Hematopoietic multipotent progenitor cell (in vitro differentiated cells): ENCODE measurements at places on chromosomes 1 and 21.

DNA sequence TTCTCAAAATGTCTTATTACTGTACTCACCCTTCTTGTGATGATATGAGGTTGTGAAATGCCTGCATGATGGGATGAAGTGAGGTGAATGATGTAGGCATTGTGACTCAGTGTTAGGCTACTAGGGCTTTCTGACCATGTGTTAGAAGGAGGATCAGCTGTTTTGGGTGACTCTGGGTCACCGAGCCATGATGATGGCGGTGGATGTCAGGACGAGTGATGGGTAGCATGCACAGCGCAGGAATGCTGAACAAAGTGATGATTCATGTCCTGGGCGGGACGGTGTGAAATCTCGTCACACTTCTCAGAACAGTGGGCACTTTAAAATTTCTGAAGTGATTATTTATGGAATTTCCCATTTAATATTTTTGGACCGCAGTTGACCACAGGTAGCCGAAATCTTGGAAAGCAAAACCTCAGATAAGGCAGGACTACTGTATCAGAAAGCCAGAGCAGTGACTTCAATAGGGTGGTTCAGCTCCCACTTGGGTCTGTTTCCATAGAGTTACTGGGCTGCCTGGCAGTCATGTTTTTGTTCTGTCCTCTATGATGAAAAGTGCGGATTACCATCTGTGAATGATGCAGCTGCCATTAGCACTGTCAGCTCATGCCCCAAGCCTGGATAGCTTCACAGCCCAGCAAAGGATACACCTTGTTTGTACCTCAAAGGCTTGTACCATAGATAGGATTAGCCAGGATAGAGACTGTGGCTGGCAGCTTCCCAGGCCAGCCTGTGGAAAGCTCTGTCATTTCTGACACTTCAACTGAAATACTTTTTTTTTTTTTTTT, 26.6 kb downstream of the IL6R start:
- DNase-seq: no peak

DNA sequence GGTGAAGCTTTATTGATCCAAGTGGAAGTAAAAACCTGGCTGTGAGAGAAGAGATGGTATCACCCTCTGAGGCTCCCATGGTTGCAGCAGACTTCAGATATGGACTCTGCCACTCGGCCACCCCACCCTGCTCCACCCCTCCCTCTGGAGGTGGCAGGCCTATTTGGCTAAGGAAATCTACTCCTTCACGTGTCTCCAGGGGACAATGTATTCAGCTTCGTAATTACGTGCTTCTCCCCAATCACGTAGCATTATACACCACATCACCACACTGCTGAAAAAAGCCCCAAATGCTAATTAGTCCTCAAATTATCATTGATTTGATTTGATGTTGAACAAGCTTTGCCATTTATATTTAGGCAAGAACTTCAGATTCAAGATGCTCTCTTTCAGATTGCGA, 220.7 kb downstream of the OMA1 start:
- no peak for DNase-seq

- no peak for DNase-seq
Observed at GRCh38 chr1:108080448-108080847, 115.5 kb upstream of the VAV3 start.

GRCh38 chr1:110561596-110561995, 42.6 kb upstream of the KCNA10 start:
- DNase-seq: no peak

DNA sequence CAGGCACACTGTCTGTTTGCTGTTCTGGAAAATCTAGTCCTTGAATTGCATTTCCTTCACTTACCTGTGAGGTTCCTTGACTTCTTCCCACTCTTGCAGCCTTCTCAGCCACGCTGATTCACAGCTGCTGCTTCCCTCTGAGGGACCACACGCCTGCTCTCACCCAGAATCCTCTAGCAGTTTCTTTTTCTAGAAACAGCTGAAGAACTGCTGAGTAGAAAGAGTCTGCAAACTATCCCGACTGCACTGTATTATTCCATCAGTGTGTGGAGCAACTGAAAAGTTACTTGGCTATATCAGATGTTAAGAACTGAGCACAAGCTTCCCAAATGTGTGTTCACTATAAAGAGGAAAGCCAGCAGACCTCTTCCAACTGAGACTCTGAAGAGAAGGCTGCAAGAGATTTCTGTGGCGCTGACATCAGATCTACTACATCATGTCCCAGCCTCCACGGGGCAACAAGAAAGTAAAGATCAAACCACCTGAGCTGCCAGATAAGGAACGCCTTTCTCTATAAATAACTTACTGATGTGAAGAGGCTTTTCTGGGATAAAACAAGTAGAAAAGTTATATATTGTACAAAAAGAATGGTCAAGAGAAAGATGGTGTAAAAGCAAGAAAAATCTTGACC, 226.6 kb downstream of the RERE start:
- no peak for DNase-seq

GRCh38 chr1:67687198-67687545, 2.2 kb downstream of the GADD45A start:
- no peak for DNase-seq

GRCh38 chr1:8238141-8239038, 79.5 kb upstream of the SLC45A1 start:
- DNase-seq: no peak

DNA sequence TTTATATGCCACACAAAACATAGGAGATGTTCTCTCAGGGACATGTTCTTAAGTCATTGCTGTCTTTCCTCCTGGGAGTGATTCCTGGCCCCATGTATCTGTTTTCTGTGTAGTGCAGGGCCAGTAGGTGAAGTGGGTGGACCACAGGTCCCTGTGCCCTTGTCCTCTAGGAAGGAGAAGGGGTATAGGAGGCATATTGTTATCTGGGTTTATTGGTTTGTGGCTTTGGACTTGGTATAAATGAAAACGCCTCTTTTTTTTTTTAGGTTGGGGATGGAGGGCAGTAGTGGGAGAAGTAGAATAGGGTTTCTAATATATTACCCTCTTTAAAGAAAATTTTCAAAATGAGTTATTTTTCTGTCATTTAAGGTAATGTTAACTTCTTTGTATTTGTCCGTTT, 29.4 kb downstream of the DYRK1A start:
- DNase-seq: no peak

GRCh38 chr1:33317946-33318345, 3.0 kb downstream of the A3GALT2 start:
- no peak for DNase-seq

DNA sequence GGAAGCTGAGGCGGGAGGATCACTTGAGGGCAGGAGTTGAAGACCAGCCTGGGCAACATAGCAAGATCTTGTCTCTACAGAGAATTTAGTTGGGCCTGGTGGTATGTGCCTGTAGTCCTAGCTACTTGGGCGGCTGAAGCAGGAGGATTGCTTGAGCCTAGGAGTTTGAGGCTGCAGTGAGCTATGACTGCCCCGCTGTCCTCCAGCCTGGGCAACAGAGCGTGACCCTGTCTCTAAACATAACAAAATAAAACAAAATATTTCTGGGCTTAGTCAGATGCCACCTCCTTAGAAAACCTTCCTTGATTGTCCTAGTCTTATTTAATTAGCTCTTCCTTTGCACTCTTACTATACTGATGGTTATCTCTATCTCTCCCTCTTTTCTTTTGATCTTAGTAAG, 8.5 kb downstream of the TGFB2 start:
- DNase-seq: no peak

- DNase-seq: peak; percentile 33
Observed at GRCh38 chr1:117928881-117929342, 509 bp downstream of the GDAP2 start.

DNA sequence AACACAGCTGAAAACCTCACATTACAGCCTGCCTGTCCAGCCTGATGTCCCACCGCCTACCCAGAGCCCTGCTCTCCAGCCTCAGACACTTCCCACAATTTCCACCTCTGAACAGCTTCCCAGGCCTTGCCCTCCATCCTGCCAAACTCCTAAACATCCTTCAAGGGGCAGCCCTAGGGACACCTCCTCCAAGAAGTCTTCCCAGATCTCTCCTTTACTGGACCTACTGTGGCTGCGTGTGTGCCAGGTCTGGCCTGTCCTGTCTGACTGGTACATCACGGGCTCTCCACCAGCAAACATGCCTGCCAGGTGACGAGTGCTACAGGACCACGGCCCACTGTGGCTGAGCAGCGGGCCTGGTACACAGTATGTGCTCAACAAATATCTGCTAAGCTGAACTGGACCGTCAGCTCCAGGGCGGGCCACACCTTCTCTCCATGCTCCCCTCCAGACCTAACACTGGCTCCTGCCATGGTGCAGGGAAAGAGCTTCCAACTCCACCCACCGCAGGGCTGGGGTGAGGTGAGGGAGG, 28.8 kb downstream of the CHD5 start:
- DNase-seq: no peak

- DNase-seq: no peak
Observed at GRCh38 chr1:200452850-200453552, 43.2 kb upstream of the ZNF281 start.

DNA sequence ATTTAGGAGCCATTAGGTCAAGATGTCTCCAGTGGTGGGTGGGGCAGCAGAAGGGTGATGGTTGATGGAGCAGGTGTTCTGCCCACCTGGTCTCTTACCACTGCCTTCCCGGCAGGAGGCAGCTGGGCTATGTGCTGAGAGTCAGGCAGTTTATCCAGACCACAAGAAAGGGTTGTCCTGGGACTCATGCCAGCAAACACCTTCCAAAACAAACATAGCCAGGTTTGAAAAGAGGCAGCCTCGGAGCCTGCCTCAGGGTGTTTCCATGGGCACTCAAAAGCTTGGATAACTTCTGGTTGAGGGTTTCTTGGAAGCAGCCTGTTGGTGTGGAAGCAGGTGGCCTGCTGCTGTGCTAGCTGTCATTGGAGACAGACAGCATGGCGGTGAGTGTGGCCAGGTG, 187.2 kb downstream of the PCP4 start:
- peak; percentile 57 for DNase-seq

GRCh38 chr1:29698033-29698432, 461.7 kb downstream of the PTPRU start:
- peak; percentile 35 for DNase-seq

DNA sequence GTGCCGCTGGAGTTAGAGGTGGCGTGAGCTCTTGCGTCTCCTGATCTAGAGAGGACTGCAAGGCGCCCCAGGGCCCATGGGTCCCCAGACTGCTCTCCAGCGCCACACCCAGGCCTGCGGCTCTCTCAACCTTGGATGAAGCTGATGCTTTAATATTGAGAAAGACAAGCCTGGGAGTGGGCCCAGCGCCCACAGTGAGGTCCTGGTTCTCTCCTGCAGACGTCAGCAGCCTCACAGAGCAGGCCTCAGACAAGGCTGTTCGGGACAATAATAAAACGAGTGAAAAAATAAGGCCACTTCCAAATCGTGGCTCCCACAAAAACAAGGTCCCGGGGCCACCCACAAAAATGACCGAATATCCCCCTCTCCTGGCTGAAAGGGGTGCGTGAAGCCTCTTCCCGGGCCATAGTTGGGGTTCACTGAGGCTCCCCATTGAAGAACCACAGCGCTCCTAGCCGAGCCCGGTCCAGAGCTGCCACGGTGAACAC, 6.0 kb upstream of the DNMT3L start:
- DNase-seq: peak; percentile 63

DNA sequence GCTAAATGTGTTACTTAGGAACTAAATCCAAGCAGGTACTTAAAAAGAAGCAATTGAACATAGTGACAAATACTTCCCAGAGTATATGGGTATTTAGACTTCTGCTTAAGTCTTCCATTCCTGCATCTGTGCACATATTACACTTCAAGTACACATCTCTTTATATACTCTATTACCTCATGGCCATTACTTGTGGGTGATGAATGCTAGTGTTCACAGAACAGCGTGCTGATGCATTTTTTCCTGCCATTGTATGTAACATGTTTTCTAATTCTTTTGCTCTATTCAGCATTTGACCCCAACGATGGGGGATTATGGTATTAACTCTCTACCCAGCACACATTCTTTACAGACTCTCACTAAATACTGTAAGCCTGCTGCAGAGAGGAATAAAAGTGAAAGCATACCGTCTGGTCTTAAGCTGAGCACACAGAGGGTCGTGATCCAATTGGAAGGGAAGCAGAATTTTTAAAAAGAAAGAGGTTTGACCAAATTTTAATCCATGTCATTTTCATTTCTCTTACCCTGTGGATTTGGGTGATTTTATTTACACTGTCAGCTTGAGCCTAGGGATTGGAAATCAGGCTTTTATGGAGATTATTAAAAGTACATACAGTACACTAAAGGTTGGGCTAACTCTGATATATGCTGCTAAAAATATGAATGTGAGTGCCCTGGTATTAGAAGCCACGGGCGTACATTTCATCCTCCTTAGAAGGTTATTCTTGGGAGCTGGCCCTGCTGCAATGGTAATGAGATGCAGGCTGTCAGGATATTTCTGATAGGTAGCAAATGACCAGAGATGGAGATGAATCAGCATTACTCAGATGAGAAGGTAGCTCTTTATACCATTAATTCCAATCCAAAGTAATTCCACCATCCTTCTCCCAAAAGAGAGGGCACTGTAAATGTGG, 95.5 kb upstream of the PROX1 start:
- DNase-seq: no peak

GRCh38 chr1:91682882-91683597, 182.4 kb downstream of the CDC7 start:
- DNase-seq: no peak

DNA sequence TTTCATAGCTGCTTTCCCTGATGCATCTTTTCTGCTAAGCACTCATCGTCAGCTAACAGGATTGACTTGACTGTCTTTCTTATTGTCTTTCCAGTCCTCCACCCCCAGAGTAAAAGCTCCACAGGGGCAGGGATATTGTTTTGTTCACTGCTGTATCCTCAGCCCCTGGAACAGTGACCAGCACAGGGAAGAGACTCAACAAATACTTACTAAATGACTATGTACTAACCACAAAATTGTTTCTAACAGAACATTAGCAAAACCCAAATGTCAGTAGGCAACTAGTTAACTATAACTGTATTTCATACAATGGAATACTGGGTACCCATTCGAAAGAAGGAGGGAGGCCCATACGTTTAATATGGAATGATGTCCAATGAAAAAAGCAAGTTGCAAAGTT, 53.0 kb downstream of the BCAR3 start:
- no peak for DNase-seq

DNA sequence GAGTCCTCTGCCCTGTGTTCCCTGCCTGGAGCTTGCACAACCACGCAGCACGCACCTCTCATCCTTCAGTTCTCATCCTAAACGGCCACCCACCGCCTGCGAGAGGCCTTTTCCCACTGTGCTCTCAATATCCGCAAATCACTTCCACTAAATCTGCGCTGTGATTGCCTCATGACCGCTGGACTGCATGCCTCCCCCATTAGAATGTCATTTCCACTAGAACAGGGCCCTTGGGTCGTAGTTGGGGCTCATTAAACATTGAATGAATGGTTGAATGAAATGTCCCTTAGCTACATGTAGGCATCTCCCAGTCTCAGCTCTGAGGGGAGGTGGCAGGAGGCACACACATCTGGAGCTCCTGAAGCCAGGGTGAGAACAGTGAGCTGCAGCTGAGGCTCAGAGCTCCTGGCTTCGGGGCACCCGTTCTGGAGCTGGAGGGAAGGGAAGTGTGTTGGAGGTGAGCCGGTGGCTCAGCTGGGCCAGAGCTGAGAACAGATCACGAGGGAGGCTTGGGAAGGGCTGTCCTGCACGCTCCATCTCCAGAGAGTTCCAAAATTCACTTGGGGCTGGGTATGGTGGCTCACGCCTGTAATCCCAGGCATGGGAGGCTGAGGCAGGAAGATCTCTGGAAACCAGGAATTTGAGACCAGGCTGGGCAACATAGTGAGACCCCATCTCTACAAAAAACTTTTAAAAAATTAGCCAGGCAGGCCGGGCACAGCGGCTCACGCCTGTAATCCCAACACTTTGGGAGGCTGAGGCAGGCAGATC, 30.4 kb downstream of the TMEM201 start:
- DNase-seq: no peak

- peak; percentile 80 for DNase-seq
Observed at GRCh38 chr1:110420874-110421793, 13.6 kb upstream of the LAMTOR5 start.

GRCh38 chr1:92968138-92969032, 7.1 kb upstream of the DIPK1A start:
- no peak for DNase-seq
